ENCODE measurements at places on chromosomes 11 and 22. TPM values are rescaled to one million over a fixed set of nuclear protein-coding genes. Genes with fewer than 3 reads are reported as not detected.

Gene TRIM64C
- not detected for polyA plus RNA-seq

Gene MS4A14
- not detected for polyA plus RNA-seq

Gene SWAP70
- polyA plus RNA-seq, result 4.5 TPM

Gene C1QTNF4
- polyA plus RNA-seq, result not detected

Gene ANAPC15
- 81.7 TPM for polyA plus RNA-seq

Gene B4GALNT4
- 1.3 TPM for polyA plus RNA-seq

Gene BSCL2
- 58.2 TPM for polyA plus RNA-seq

Gene PLAAT2
- polyA plus RNA-seq, result 0.39 TPM
